ENCODE measurements at places on chromosomes 11 and 22.

DNA sequence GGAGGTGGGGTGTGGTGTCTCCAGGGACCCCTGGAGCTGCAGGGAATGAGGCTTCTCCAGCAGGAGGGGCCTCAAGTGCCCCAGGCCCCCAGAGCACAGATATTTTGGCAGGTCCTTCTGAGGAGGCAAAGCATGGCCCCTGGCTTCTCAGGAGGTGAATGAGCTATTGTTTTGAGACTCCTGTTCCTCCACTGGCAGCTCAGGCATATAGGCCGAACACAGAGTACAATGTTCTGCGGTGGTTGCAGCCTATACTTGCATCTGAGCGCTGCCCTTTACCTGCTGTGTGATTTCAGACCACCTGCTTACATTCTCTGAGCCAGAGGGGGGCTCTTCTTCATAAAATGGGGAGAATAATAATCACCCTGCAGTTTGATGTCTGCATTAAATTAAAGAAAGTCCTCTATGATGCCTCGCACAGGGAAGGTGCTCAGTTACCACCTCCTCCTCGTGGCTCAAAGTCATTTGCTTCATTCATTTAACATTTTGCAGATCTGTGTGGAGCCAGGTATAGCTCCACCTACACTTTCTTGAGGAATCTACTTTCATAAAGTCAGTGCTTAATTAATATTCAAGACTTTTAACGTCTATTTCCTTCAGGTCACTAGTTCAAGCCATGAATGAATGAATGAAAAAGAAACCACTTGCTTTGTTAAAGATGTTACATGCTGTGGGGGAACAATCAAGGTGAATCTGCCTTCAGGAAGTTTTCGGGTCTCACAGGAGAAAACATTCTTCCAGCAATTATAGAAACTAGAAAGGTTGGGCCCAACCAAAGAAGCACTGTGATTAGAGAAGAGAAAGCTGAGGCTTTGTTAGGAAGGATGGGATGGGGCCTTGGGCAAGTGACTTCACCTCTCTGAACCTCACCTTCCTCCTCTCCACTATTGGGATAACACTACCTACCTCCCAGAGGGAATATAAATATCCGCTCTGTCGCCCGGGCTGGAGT lies 68.4 kb downstream of the ADAMTS15 start:
- no peaks in the 10 kb centered on the region for H3K27me3 ChIP-seq
- no peak overlapping the region for H3K4me3 ChIP-seq
- no peak for DNase-seq
- H3K4me1 ChIP-seq: no peaks in the 10 kb centered on the region
- no peaks in the 10 kb centered on the region for H3K36me3 ChIP-seq

- no peaks in the 10 kb centered on the region for H3K27me3 ChIP-seq
- H3K27ac ChIP-seq: no peak overlapping the region
- H3K4me3 ChIP-seq: no peak overlapping the region
- DNase-seq: no peak
- H3K4me1 ChIP-seq: no peaks in the 10 kb centered on the region
- H3K36me3 ChIP-seq: no peaks in the 10 kb centered on the region
Measured at GRCh38 chr22:31099841-31100761, 7.3 kb downstream of the SELENOM start.

- no peaks in the 10 kb centered on the region for H3K27me3 ChIP-seq
- H3K4me3 ChIP-seq: peak overlapping the region; percentile 91
- H3K27ac ChIP-seq: peak overlapping the region; percentile 79
- DNase-seq: peak; percentile 57
Measured at GRCh38 chr11:44067266-44067665, 1.2 kb downstream of the ACCS start.

DNA sequence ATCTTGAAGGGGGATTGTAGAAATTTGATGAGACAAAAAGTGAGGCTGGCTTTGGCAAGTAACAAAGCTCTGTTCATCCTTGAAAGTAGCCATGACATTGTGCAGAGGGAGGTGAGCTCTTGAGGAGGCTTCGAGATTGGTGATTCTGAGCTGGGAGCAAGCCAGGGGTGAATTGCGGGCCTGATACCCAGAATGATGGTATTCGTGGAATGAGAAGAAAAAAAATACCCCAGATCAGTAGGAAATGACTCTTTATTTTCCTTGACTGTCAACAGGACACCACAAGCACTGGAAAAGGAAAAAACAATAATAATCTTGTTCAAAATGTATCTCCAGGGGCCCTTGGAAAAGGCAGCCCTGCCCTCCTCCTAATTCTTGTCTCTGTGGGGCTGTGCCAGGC lies 62.7 kb downstream of the TSPAN18 start:
- no peak overlapping the region for H3K4me3 ChIP-seq
- H3K27me3 ChIP-seq: no peaks in the 10 kb centered on the region
- DNase-seq: no peak
- H3K27ac ChIP-seq: no peak overlapping the region
- no peaks in the 10 kb centered on the region for H3K36me3 ChIP-seq
